B cell (primary cell): ENCODE measurements at places on chromosomes 12 and 14. TPM values are rescaled to one million over a fixed set of nuclear protein-coding genes. Genes with fewer than 3 reads are reported as not detected.

SYNE3 gene
- total RNA-seq = 76.1 and 79.5 TPM in 2 replicates

CNPY2 gene
- 89.0 and 91.2 TPM in 2 replicates for total RNA-seq

CHGA gene
- total RNA-seq = not detected in 2 replicates

MUCL1 gene
- total RNA-seq = not detected in 2 replicates

KRT79 gene
- not detected in 2 replicates for total RNA-seq

DBX2 gene
- not detected in 2 replicates for total RNA-seq

KRT73 gene
- total RNA-seq = not detected in 2 replicates
